ENCODE measurements at places on chromosomes 2 and 18.

DNA sequence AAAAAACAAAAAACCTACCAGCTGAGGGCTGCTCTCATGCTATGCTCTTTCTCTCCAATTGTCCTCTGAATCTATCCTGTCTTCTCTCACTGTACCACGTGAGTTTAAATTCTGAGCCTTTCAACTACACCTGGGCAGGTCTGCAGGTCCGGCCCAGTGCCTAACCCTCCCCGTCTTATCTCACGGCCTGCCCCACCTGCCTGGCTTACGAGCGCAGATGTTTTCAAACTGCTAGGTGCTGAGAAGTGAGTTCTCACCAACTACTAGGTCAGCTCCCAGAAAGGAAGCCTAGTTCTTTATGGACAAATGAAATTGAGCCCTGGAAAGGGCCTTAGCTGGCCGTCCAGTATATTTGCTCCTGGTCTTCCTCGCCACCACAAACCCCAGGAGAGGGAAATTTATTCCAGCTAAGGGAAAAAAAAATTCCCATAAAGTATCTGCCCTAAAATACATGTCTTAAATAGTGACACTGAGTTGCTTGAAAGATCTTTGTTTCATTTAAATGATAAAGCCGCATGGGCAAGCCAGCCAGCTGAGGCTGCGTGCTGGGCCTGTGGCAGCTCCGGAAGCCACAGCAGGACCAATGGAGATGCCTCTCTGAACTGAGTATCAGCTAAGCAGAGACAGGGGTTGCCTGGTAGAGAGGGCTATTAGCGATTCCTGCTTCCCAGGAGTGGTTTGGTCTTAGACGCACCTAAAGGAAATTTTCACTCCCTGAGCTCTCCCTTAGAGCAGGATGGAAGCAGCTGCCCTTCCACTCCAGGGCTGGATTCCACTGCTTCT lies 92.5 kb upstream of the NCK2 start:
- DNase-seq = no peak

DNA sequence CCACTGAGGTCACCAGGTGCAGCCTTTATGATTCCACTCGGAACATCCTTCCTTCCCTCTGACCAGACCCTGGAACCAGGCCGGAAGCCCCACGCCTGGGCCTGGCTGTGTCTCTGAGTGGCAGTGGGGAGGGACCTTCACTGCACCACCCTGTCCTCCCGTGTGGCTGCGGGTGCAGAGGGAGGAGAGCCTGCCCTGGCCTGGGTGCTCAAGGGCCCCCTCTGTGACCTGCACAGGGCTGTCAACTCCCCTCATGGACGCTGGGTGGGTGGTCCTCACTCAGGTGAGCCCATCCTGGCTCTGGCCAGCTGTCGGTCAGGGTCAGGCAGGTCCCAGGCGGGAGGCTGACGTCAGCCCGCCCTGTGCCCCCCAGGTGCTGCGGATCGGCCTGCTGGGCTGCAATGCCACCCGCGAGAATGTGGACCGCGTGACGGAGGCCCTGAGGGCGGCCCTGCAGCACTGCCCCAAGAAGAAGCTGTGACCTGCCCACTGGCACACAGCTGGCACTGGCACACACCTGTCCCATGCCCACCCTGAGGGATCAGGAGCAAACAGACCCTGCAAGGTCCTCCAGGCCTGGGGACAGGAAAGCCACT lies 9.8 kb downstream of the AGXT start:
- DNase-seq = no peak

GRCh38 chr2:177090967-177091366 lies 121.6 kb upstream of the HNRNPA3 start:
- no peak for DNase-seq

DNA sequence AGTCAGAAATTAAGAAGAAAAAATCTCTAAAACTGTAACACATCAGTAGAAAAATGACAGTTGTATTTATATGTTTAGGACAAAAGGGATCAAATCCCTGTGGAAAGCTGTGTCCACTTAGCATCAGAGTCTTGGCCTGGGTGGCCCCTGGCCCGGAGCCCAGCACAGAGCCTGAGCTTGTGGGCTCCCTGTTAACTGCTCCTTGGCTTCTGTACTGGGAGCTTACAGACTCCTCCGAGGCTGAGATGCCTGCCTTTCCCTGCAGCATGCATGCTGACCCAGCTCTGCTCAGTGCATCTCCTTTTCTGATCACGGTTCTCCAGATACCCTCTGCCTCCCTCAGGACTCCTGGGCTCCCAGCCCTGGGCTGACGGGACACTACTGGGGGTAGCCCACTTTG lies 98.1 kb downstream of the DCDC2C start:
- no peak for DNase-seq

DNA sequence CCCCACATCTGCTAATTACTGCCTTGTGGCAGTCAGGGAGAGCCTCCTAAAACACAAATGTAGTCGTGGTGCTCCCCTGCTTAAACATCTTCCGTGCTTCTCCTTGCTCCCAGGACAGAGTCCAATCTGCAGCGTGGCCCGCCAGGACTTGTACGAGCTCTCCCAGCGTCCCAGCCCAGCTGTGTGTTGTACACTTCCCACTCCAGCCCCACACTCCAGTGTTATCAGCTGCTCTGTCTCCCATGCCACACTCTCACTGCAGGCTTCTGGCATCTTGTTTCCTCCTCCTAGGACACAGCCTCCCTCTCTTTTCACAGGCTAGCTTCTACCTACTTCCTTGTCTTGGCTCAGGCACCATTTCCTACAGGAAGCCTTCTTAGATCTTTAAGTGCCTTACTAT lies 199.4 kb downstream of the ALPK2 start:
- DNase-seq = no peak

DNA sequence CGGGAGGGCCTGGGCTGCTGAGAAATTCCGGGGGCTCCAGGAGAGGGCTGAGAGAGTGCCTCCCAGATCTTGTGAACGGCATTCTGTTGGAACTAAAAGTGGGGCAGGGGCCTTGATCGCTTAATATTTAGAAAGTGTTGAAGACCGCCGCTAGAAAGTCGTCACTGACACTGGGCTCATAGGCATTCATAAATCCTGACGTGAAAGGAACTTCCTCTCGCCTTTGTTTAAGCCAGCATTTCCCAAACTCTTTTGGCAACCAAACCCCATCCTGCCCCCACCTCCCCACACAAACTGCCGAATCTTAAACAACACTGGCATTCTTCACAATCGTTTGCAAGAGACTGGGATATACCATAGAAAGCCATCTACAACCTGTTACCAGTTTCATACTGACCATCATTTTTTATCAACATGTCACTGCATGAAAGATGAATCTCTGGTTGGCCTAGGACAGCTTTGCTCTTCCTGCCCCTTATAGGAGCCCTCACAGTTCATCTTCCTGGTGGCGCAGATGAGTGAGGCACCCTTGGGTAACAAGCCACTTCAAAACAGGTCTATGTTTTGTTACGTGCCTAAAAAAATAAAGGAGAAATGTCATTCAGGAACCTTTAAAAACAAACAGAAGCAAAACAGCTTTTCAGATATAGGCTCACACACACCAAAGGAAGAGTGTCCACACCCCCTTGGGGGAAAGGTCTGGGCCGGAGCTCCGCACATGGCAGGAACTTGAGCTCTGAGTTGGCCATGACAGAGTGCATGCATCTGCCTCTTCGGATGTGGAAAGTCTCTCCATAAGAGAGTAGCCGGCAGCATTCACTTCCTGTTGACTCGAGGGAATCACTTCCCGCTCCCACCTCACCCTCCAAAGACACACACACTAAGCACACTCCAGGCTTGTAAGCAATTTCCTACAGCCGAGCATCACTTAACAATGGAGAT lies 13.0 kb downstream of the MTERF4 start:
- no peak for DNase-seq

DNA sequence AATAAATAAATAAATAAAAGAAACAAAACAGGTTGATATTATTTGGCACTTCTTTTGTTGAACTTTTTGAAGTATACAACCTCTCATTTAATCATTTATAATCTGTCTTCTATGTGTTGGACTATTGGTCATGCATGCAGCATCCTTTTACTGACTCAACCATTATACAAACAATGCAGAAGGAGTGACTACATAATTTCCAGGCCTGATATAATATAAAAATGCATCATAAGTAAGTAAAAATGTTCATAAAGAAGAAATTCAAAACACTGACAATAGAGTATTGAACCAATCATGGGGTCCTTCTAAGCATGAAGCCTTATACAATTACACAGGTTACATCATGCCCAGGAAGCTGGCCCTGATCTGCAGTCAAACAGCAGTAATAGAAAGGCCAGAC lies 141.5 kb upstream of the FN1 start:
- no peak for DNase-seq

Data from stimulated activated CD4-positive, alpha-beta T cell treated with anti-CD3 and anti-CD28 coated beads, Interleukin-2, amount 100 ng/mL, for 4 hours (primary cell).